ENCODE measurements at places on chromosomes 5 and 9. TPM values are rescaled to one million over a fixed set of nuclear protein-coding genes. Genes with fewer than 3 reads are reported as not detected.

Gene PCDH12
- not detected for total RNA-seq

Gene CEL
- total RNA-seq = 0.58 TPM

Gene MEGF9
- total RNA-seq = 32.6 TPM

Gene TRIM7
- 41.8 TPM for total RNA-seq

Gene PFN3
- not detected for total RNA-seq

Gene AGXT2
- total RNA-seq = not detected

Data from A549 treated with CpdA at 1 μM for 4 hours (cell line).